Fibroblast of skin of left quadriceps (primary cell): ENCODE measurements at places on chromosomes 3 and 15.

DNA sequence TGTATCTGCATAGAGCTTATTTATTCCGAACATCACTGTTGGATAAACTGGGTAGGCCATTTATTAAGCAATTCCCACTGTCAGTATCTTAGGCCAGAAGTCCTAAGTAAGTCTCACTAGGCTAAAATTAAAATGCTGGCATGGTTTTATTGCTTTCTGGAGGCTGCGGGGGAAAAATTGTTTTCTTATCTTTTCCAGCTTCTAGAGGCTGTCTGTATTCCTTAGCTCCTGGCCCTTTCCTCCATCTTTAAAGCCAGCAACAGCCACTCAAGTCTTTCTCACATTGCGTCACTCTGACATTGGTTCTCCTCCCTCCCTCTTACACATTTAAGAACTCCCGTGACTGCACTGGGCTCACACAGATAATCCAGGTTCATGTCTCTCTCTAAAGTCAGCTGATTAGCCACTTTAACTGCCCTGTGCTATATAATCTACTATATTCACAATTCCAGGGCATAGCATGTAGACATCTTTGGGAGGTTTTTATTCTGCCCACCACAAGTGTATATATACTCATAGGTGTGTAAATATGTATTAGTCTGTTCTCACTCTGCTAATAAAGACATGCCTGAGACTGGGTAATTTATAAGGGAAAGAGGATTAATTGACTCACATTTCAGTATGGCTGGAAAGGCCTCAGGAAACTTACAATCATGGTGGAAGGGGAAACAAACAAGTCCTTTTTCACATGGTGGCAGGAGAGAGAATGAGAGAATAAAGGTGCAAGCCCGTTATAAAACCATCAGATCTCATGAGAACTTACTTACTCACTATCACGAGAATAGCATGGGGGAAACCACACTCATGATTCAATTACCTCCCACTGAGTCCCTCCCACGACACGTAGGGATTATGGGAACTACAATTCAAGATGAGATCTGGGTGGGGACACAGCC, 113.5 kb upstream of the SLC7A14 start:
- no peak for DNase-seq

DNA sequence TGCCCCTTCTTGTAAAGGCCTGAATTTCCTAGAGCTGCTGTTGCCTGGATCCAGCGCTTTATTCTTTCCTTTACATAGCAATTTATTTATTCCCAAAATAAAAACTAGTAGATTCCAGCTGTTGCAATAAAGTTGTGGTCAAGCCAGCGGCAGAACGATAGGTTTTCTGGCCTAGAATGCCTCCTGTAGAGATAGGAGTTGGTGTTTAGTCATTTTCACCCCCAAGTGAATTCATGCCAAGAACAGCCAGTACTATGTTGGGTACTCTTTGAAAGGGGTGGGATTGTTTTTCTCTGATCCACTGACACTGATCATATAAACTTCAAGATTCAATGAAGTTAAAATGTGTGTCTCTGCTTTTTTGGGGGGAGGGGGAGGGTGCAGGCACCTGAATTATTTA, 69.7 kb downstream of the KLHL25 start:
- DNase-seq = no peak

GRCh38 chr15:85614059-85614458, 180.7 kb downstream of the KLHL25 start:
- DNase-seq = no peak

- DNase-seq = no peak
These were observed 46.8 kb downstream of the CHL1 start for GRCh38 chr3:243356-243725.

- DNase-seq = peak; percentile 26
These were observed 87.3 kb upstream of the C15orf61 start for GRCh38 chr15:67433495-67434099.

DNA sequence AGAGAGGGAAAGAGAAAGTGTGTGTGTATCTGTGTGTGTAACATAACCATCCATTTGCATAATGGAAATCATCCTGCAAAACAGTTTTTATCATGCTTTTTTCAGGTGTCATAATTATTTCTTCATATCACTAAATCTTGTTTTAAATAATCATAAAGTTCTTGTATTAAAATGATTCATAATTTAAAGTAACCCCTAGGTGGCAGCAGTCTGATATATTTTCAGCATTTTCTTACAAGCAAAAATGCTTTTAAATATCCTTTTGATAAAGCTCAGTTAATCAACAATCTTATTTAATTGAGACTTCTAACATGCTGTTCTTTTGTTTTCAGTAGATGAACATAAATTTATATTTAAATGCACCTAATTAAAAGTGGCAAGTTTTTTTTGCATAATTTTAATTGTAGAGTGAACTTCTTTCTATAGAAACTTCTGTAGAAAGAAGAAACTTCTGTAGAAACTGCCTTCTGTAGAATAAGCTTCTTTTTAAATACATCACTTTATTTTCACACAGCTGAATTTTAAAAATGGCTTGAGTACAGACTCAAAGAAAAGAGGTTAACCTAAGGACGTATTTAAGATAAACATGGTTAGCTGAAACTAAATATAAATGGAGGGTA, 72.5 kb downstream of the OPA1 start:
- DNase-seq = peak; percentile 16

GRCh38 chr3:72144773-72145505, 360.0 kb upstream of the PROK2 start:
- no peak for DNase-seq

DNA sequence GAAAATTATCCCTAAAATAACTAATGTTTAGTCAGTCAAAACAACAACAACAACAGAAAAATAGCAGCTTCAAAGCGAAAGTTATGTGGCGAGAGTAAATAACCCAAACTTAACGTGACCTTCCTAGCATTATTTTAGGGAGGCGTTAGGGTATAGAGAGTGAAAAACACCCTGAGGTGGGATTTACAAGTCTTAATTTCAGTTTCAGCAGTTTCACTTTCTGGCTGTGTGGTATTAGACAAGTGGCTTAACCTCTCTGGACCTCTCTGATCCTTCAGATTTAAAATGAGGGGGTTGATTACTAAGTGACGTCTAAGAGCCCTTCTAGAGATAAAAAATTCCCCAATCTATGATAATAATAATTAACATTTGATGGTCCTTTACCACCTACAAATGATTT, 291.2 kb downstream of the ZBTB20 start:
- DNase-seq = no peak

GRCh38 chr3:143483214-143483613, 363.6 kb downstream of the CHST2 start:
- no peak for DNase-seq

- DNase-seq = no peak
These were observed 400.4 kb downstream of the LPP start for GRCh38 chr3:188554404-188554803.

GRCh38 chr15:56616551-56616950, 116.8 kb downstream of the ZNF280D start:
- DNase-seq = no peak

- no peak for DNase-seq
These were observed 175.8 kb upstream of the MME start for GRCh38 chr3:154904328-154904727.

DNA sequence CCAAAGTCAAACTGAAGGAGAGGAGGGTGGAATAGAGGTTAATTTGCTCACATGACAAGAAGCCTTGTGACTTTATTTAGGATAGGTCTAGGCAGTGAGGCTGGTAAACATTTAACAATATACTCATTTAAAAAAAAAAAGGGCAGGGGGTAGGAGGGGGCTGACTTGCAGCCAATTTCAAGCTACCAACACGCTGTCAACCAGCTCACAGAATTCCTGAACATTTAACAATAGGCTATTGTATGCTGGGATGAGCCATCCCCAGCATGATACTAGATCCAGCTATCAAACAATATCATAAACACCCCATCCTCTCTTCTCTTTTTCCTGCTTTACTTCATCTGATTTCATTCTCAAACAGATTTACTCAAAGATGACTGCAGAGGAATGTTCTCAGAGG, 1096.3 kb upstream of the CFAP20DC start:
- no peak for DNase-seq

DNA sequence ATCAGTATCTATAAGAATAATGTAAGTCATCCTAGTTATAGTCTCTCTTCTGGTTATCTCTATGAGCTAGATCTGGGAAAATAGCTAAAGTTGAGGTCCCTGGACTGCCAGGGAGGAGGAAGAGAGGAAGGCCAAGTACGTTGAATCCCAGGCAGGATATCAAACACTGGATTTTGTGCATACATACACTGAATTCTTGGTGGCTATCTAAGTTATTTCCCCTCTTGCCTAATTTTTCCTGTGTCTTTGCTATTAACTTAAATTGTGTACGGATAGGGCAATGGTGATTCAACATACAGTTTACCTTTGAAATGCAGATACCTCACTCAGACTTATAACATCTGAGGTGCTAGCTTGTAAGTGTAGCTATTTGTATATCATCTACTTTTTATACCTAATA, 27.2 kb downstream of the FBXO22 start:
- no peak for DNase-seq

DNA sequence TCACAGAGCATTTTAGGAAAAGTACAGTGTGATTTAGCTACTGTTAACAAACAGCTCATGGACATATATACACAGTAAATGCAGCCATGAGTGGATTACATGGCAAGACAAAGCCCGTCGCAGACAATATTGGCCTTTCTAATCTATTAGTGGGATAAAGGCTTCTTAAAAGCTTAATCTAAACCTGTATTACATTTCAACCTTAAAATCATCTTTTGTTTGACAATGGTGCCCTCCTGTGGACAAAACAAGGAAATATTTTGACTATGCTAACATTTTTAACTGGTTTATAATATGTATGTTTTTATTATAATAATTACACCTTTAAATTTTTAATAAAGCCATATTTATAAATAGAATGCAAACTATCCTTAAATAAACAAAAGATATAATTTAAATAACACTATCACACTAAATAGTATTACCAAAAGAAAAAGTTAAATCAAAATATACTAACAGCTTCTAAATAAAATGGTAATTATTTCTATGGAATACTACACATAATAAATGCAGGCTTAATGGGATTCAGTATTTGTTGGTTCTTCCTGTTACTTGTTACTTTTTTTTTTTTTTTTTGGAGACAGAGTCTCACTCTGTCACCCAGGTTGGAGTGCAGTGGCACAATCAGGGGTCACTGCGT, 38.6 kb downstream of the TAFA4 start:
- DNase-seq = peak; percentile 15

GRCh38 chr3:88019024-88019423, 39.8 kb downstream of the CGGBP1 start:
- DNase-seq = no peak
